GM20000 (cell line): ENCODE measurements at places on chromosomes 2 and 18.

DNA sequence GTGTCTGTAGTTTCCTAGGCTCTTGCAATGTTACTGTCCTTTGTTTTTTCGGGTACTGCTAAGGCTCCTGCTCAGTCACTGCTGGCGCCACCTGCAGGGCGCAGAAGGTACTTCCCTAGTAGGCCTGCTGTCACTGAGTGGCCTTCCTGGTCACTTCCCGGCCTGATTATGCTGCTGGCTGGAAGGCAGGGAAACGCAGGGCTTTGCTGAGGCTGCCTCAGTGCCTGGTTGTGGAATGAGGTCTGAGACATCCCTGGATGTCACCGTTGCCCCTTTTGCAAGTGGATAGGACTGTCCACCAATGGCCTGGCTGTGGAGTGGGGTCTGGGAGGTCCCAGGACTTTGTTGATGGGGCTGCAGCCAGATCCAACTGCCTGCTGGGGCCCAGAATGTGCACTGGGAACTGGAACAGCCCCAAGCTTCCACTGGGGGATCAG, 13.1 kb downstream of the DAW1 start:
- peak; percentile 77 for DNase-seq

- no peak for DNase-seq
Measured at GRCh38 chr18:59451963-59452362, 92.9 kb upstream of the LMAN1 start.

DNA sequence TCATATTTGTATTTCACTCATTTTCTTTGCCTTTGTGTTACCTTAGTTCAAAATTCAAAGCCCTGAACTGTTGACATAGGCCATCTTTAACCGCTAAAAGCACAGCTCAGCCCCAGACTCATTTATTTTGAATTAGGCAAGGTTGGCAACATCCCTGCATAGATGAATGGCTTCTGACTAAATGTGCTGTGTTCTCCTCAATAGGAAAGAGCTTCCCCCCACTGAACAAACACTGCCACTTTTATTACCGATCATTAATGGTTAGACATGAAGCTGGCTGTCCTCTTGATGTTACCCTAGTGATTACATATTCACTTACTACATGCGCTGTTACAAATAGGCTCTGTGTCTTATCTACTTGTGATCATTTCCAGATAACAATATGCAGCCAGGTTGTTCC, 170.7 kb downstream of the ADCYAP1 start:
- no peak for DNase-seq

- no peak for DNase-seq
Measured at GRCh38 chr2:47256416-47257087, 101.4 kb upstream of the STPG4 start.

DNA sequence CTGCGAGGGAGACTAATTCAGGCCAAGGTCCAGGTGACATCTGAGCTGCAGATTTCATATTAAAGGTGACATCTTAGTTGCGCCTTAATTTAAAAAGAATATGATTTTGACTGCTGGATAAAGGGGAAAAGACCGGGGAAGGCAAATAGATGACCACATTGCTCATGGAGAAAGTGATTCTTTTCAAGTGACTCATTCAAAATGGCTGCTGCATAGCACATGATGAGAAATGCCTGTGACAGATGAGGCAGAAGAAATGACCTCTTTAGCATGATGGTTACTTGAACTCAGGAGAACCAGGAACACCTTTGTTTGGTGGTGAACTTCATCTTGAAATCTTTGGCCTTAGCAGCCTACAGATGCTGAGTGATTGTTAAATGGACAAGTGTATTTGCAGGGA, 385.8 kb upstream of the TRIB2 start:
- no peak for DNase-seq

DNA sequence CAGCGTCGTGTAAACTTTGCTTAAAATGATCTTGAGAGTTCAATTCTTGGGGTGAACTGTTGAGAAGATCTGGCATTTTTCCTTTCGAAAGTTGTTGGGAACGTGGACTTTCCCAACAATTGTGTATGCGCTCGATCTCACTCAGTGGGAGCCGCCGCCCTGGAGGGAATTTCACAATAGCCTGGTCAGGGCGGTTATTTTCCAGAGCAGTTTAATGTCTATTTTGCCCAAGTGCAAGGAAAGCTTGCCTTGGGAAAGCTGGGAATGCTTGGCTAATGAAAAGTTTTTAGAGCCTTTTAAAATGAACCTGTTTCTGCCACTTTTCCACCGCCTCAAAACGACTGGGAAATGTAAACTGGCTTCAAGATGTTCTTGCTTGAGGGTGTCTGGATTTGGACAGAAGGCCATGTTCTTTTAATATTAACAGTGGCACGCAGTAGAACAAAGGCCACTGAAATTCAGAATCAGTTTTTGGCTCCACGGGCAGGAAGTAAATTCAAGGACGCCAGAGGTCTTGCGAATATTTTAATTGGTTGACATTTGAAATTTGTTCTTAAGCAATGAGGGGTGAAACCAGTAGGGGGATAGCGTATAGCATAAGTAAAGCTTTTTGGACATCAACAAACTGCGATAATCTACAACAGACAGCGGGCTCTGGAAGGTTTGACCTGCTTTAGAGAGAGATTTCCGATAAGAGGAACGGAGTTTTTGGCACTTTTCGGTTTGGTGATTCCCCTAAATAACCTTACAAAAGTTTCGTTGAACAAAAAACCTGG, 1.2 kb downstream of the CFLAR start:
- peak; percentile 72 for DNase-seq
